Ovary (tissue), 10 donors: ENCODE measurements at places on chromosomes 6 and 20. TPM values are rescaled to one million over a fixed set of nuclear protein-coding genes. Genes with fewer than 3 reads are reported as not detected.

The TDRD6 gene
- 0.40 TPM for total RNA-seq

The TP53TG5 gene
- not detected for total RNA-seq

The SMLR1 gene
- not detected for total RNA-seq

The ACOT8 gene
- 24.4 TPM for total RNA-seq

The SPATS1 gene
- total RNA-seq = not detected

The UFL1 gene
- total RNA-seq = 31.7 TPM

DNA sequence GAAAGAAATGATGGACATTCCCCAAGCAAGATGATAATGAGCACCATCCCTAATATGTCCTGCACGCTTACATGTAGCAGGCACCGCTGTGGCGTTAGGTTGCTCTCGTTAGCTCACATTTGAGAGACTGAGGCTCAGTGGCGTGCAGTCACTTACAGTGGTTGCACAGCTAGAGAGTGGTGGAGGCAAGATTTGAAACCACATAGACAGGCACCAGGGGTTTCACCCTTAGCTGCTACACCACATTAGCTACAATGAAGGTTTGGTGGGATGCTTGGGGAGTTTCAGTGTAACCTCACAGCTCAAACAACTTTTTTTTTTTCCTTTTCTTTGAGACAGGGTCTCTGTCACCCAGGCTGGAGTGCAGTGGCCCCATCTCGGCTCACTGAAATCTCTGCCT is 3.7 kb downstream of the COX4I2 start:
- no peaks in the 10 kb centered on the region for H3K4me1 ChIP-seq
- no peak for DNase-seq
- no peaks in the 10 kb centered on the region for H3K36me3 ChIP-seq
- no peak overlapping the region for H3K27ac ChIP-seq

- no peak overlapping the region for H3K27ac ChIP-seq
- no peak overlapping the region for H3K4me3 ChIP-seq
- H3K27me3 ChIP-seq = no peaks in the 10 kb centered on the region
- DNase-seq = no peak
Measured at GRCh38 chr20:20933142-20933958, 172.8 kb downstream of the LINC00237 start.

GRCh38 chr20:34880215-34880850 is 3.9 kb downstream of the ACSS2 start:
- no peak overlapping the region for H3K4me3 ChIP-seq
- H3K27me3 ChIP-seq = no peaks in the 10 kb centered on the region
- H3K27ac ChIP-seq = no peak overlapping the region
- no peak for DNase-seq
- peaks cover 4% of the 10 kb centered on the region for H3K4me1 ChIP-seq
- no peaks in the 10 kb centered on the region for H3K36me3 ChIP-seq

DNA sequence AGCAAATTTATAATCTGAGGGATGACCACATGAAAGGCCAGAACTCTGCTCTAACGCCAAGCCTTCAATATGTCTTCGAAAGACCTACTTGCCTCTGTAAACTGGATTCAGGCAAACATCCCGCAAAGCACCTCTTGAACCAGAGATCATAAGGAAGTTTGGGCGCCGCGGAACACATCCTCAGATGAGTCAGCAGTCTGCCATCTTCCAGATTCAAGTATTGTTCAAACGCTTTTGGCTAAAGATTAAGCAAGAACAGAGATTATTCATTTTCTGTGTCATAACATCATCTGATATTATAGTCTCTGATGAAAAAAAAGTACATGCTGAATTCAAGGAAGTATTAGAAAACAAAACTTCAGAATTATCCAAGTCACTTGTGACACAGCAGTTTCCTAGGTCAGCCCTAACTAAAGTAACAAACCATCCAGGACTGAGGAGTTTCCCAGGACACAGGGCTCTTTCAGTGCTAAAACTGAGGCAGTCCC is 20.8 kb downstream of the TBC1D7 start:
- no peaks in the 10 kb centered on the region for H3K27me3 ChIP-seq
- H3K36me3 ChIP-seq = no peaks in the 10 kb centered on the region
- H3K4me1 ChIP-seq = peaks cover 8% of the 10 kb centered on the region
- no peak overlapping the region for H3K4me3 ChIP-seq
- H3K27ac ChIP-seq = no peak overlapping the region
- no peak for DNase-seq

DNA sequence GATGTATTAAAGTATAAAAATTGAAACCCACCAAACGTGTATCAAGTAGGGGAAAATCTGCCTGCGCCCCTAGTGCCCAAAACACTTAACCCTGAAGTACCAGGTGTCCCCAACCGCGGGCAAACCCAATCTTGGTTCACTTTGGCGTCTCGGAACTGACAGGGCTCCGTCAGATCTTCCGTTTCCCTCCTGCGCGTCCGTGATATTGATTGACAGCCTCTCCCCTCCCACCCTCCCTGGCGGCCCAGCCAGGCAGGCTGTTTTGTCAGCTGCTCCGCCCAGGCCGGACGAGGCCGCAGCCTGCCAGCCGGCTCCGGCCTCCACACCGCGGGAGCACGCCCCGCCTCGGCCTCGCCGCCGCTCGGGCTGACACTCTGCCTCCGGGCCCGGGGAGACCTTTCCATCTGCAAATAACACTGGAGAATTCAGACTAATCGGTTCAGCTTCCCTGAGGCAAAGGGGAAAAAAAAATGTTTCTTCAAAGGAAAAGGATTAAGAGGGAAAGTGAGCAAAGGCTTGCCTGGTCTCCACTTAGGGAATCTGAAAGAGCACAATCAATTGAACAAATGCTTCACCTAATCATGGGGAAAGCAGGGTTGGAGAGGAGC is 234.9 kb upstream of the MCHR2 start:
- H3K27me3 ChIP-seq = no peaks in the 10 kb centered on the region
- DNase-seq = no peak
- H3K4me1 ChIP-seq = no peaks in the 10 kb centered on the region
- H3K36me3 ChIP-seq = no peaks in the 10 kb centered on the region

GRCh38 chr6:82084324-82084920 is 163.1 kb downstream of the IBTK start:
- no peak overlapping the region for H3K27ac ChIP-seq
- DNase-seq = no peak
- no peaks in the 10 kb centered on the region for H3K4me1 ChIP-seq
- no peaks in the 10 kb centered on the region for H3K27me3 ChIP-seq
- H3K36me3 ChIP-seq = no peaks in the 10 kb centered on the region

DNA sequence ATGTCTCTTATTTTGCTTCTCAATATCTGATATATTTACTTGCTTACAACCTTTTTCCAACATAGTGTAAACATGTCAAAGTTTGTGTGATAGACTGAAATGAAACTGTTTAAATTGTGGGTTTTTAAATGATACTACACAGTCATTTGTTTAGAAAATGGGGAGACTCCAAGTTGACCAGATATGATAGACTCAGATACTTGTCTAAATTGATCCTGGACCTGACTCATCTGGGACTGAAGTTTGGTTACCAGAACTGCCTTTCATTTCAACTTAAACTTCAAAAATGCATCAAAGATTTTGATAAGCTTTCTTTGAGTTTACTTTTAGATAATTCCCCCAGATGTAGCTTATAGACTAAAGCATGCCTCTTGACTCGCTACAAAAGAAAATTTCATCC is 27.0 kb upstream of the PRL start:
- no peaks in the 10 kb centered on the region for H3K27me3 ChIP-seq
- no peak overlapping the region for H3K27ac ChIP-seq
- no peaks in the 10 kb centered on the region for H3K36me3 ChIP-seq
- H3K4me1 ChIP-seq = peaks cover 16% of the 10 kb centered on the region
- no peak for DNase-seq
- no peak overlapping the region for H3K4me3 ChIP-seq
